Activated CD8-positive, alpha-beta memory T cell treated with anti-CD3 and anti-CD28 coated beads for 24 hours (primary cell): ENCODE measurements at places on chromosomes 11 and 22.
A peak's percentile ranks its signal among the peaks of the same experiment; 100 is the strongest.

GRCh38 chr11:119700030-119700429 lies 29.0 kb downstream of the NECTIN1 start:
- no peak for DNase-seq

DNA sequence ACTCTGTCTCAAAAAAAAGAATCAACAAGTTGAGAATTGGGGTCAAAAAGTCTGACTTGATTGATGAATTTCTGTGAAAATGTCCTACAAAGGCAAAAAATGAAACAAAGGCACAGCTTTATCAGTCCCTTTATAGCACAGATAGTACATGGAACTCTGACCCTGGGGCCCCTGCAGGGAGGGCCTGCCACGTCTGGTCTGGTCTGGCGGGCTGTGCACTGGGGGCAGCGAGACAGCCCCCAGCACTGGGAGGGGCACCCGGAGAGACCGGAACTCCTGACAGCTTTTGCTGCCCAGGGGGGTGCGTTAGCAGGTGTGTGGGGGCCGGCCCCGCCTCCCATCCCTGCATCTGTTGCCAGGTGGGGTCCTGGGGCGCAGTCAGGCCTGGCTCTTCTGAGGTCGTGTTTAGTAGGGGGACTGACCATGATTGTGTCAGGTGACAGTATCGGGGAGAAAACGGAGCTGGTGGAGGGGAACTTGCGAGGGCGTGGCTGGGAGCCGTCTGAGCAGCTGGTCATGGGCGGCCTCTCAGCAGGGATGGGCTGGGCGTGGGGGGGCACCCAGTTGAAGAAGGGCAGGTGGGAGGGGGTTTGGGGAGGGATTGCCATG lies 51.7 kb downstream of the GRAMD4 start:
- DNase-seq = no peak

- no peak for DNase-seq
Measured at GRCh38 chr11:128660947-128661346, 32.9 kb upstream of the FLI1 start.

GRCh38 chr11:132312161-132312560 lies 941.7 kb downstream of the NTM start:
- DNase-seq = no peak

GRCh38 chr22:48507171-48507570 lies 1320.5 kb downstream of the BRD1 start:
- DNase-seq = no peak

GRCh38 chr11:83475760-83476159 lies 189.6 kb upstream of the CCDC90B start:
- DNase-seq = no peak

GRCh38 chr11:96204721-96205459 lies 138.1 kb downstream of the MAML2 start:
- DNase-seq = no peak

DNA sequence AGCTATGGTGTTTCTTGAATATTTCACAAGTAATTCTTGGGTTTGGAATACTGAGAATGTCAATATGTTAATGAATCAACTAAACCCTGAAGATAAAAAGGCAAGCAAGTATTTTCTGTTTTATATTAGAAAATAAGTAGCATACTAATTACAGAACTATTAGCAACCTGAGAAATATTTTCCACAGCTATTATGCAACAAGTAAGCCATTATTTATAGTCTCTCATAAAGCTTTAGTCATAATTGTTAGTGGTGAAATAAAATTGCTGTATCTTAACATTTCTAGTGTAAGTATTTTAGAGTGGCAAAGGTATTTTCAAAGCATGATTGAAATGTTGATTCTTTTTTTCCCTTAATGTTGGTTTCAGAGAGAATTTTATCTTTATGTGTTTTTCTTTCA lies 53.3 kb downstream of the FAR1 start:
- DNase-seq = no peak

- no peak for DNase-seq
Measured at GRCh38 chr22:19811211-19811621, 43.5 kb downstream of the GNB1L start.

GRCh38 chr22:21105294-21105693 lies 59.5 kb downstream of the LRRC74B start:
- DNase-seq = no peak

DNA sequence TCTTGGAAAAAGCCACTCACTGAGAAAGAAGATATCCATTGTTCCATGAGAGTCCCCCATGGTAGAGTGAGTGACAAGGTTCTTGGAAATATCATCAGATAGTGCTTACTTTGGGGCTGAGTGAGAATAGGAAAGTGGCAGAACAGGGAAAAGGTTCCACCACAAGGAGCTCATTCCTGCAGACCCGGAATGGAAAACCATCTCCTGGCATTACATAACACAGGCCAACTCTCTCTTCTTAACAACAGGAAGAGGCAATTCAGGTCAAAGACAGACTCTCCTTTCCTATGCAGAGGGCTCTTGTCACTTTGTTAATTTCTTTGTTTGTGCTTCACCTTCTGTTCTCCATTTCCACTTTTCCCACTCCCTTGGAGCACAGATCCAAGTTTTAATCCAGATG lies 259.7 kb downstream of the KIRREL3 start:
- DNase-seq = no peak

DNA sequence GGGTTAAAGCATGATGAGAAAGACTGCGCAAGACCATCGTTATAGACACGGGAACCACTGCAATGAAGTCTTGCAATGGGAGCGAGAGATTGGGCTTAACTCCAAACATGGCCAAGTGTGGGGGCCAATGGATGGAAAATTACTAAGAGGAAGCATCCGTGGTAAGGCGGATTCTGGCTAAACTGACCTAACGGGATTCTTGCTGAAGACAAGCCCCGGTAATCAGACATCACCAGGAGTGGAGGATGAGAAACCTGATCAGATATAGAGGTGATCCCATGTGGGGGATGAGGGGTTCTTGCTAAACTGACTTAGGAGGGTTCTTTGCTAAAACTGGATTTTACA lies 5.8 kb upstream of the SYNGR1 start:
- DNase-seq = no peak

GRCh38 chr11:45368697-45369096 lies 82.6 kb upstream of the SYT13 start:
- DNase-seq = peak; percentile 40

DNA sequence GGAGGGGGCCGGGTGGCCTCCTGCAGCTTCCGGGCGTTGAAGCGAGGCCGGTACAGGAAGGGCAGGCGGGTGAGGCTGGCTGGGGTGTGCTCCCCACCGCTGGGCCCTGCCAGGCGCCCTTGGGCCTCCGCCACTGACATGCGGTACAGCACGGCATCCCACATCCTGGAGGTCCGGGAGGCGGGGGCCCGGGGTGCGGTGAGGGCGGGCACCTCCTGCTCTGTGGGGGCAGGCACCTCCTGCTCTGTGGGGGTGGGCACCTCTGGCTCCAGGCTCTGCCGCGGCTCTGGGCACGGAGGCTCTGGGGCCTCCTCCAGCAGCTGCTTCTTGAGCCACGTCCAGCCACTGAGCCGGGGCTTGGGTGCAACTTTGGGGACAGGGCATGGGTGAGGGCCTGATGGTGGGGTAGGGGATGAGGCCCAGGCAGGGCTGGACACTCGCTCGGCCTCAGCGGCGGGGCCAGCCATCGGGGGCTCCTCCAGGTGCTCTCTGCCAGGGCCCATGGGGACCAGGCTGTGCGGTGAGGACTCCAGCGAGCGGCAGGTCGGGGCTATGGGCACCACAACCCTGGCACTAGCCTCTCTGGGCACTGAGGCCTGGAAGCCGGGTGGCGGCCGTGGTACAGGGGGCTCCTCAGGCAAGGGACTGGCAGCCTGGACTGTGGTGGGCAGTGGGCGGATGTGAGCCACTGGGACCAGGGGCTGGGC lies 2.3 kb downstream of the PRR33 start:
- peak; percentile 88 for DNase-seq

DNA sequence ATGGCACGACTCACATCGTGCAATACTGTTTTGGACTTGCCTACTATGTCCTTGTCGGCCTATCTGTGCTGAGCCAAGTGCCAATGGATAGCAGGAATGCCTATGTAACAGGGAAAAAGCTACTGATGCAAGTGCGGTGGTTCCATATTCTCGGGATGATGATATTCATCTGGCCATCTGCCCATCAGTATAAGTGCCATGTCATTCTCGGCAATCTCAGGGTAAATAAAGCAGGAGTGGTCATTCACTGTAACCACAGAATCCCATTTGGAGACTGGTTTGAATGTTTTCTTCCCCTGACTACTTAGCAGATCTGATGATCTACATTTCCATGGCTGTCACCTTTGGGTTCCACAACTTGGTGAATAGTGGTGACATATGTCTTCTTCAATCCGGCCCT lies 20.1 kb downstream of the OOSP3 start:
- DNase-seq = no peak

DNA sequence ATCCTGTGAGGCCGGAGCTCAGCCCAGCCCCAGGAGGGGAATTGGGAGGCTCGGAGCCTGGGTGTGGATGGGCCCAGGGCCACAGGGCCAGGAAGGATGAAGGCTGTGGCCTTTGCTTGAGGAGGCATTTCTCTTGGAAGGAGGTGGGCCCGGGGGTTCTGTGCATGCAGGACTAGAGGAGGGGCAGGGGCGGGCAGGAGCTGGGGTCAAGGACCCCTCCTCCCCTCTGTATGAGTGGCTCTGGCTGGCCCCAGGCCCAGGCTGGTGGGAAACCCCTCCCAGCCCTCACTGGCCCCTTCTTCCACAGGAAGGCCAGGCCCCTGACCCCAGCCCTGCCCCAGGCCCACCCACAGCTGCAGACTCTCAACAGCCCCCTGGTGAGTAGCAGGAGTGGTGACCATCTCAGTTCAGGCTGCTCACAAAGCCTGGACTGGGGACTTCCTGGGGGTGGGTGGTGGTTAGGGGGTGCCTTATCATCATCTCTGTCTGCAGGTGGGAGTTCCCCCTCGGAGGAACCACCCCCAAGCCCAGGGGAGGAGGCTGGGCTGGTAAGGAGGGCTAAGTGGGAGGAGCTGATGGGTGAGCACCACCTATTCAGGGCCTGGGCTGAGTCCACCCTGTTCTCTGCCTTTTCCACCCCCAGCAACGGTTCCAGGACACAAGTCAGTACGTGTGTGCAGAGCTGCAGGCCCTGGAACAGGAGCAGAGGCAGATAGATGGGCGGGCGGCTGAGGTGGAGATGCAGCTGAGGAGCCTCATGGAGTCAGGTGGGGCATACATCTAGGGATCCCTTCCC lies 6.0 kb downstream of the KCNK7 start:
- no peak for DNase-seq

DNA sequence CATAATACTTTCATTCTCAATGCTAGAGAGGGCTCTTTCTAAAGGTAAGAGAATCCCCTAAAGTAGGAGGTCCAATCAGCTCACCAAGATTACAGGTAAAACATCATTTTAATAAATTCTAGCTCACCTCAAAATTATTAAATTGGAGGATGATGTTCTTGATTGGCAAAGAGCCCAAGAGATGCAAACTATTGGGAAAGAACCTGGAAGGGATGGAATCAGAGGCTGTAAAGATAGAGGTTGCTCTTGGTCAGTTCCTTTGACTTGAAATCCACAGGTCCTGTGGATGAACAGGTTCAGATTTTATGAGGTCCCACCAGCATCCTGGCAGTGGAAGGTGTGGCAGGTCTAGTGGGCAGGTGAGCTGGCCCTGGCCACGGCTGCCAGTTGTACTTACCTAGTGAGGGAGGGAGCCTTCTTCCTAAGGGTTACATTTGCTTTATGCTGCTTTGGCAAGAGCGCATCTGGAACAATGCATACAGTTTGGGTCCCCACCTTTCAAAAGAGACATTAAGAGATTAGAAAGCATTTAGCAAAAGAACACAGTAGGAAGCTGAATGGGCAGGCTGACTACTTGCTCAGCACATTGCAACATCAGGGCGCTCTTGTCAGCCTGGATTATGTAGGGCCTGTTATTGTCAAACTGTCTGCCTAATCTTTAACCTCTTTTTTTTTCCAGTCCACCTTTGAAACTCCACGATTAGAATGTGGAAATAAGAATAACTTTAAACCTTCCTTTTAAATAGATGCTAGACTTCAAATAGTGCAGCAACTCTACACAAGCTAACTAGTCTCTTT lies 97.0 kb downstream of the RDX start:
- peak; percentile 17 for DNase-seq

DNA sequence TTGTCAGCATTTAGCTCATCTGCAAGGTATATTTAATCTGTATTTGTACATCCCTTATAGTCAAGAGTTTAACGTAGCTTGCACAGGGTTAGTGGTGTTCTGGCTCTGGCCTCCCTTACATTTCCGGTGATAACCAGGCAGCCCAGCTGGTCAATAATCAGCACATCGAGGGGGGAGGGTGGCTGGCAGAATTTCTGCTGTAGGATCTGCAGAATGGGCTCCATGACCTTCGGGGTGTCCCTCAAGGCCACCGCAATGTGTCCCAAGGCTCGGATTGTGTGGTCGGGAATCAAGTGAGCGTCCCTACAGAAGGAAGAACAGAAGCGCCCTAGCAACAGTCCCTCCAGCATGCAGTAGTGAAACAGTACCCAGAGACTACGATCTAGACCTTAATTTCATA lies 25.1 kb downstream of the SERPIND1 start:
- DNase-seq = no peak

- no peak for DNase-seq
Measured at GRCh38 chr11:116911976-116912734, 74.7 kb upstream of the APOA1 start.

GRCh38 chr22:50460938-50461337 lies 13.9 kb downstream of the SBF1 start:
- DNase-seq = no peak

DNA sequence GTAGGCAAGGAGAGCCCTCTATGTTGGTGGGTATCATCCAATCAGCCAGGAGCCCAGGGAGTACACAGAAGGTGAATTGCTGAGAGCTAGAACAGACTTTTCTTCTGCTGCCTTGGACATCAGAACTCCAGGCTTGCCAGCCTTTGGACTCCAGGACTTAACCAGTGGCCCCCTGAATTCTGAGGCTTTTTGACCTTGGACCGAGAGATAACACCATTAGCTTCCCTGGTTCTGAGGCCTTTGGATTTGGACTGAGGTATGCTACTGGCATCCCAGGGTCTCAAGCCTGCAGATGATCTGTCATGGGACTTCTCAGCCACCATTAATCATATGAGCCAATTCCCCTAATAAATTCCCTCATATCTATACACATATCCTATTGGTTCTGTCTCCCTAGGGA lies 21.5 kb downstream of the TCF20 start:
- no peak for DNase-seq

DNA sequence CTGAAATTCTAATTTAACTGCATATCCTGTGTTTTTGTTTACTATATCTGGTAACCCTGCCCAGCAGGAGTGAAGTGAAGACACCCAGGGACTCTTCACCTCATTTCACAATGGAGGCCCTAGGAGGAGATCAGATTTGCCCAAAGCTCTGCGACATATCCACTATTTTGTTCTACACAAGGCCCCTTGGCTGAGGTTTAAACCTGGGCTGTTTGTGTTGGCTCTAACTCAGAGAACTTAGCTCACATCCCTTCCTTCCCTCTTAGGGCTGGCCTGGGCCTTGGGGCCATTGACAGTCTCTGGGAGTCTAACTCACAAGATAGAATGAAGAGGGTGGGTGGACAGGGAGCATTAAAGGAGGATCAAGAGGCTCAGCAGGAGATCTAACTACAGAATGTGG lies 8.2 kb upstream of the PLA2G3 start:
- DNase-seq = no peak

DNA sequence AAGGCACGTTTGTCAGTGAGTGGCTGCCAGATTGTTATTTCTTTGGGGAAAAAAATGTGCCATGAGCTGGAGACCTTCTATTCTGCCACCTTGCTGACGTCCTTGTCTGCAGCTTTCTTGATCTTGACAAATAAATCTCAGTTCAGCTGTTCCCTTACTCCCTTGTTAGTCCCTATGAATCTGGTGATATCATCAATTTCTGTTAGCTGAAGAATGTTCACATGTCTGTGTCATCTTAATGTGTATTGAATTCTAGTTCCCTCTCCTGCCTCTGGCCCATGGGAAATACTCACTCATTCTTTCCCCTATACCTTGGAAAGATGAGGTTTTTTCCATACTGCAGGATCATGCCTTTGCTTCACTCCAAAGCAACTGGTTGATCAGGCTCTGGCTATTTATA lies 649.9 kb upstream of the API5 start:
- DNase-seq = no peak
